ENCODE measurements at places on chromosomes 11 and 22.

- DNase-seq: no peak
Measured at GRCh38 chr11:25860677-25861450, 471.1 kb upstream of the ANO3 start.

GRCh38 chr11:102007567-102008437, 39.4 kb upstream of the CFAP300 start:
- no peak for DNase-seq

DNA sequence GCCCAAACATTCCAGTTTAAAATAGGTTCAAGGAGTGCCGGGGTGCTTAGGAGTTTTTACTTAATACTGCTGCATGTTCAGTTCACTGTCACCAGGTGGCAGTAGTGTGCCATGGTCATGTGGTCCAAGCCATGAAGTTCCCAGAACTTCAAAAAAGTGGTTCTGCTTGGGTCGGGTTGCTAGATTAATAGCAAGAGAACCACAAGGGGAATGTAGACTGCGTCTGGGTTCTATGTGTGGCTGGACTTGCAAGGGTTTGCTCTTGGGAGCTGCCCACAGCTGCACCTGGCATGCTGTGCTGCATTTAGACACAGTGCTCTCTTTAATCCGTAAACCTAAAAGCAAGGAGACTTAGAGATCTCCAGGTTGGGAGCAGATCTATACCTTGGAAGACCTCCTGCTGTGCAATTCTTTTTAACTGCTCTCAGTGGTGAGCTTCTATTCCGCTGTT, 6.5 kb upstream of the SPON1 start:
- peak; percentile 32 for DNase-seq

GRCh38 chr22:46661221-46661851, 41.1 kb downstream of the GRAMD4 start:
- no peak for DNase-seq

- no peak for DNase-seq
Measured at GRCh38 chr22:43812890-43813289, 785 bp upstream of the EFCAB6 start.
